ENCODE measurements at places on chromosomes 6 and 20. TPM values are rescaled to one million over a fixed set of nuclear protein-coding genes. Genes with fewer than 3 reads are reported as not detected.

The GRM1 gene
- total RNA-seq: not detected

The RPS10 gene
- 1,739 TPM for total RNA-seq

The MUC22 gene
- total RNA-seq: 0.02 TPM

The AKAP7 gene
- 3.3 TPM for total RNA-seq

The PGK2 gene
- not detected for total RNA-seq

The EDN3 gene
- total RNA-seq: 2.7 TPM

The MATN4 gene
- total RNA-seq: 0.07 TPM

The TBXT gene
- total RNA-seq: not detected

The TMEM151B gene
- 0.06 TPM for total RNA-seq

The SLC22A16 gene
- total RNA-seq: not detected

The ENPP1 gene
- total RNA-seq: 1.3 TPM

The BPI gene
- not detected for total RNA-seq

Measured in A549 treated with dexamethasone at 1 μM for 4 hours (cell line).